ENCODE measurements at places on chromosomes 2 and 18.

GRCh38 chr2:172693037-172693436, 42.6 kb upstream of the RAPGEF4 start:
- peak; percentile 24 for DNase-seq

- DNase-seq: no peak
These were observed 188.2 kb upstream of the XIRP2 start for GRCh38 chr2:166700079-166700478.

DNA sequence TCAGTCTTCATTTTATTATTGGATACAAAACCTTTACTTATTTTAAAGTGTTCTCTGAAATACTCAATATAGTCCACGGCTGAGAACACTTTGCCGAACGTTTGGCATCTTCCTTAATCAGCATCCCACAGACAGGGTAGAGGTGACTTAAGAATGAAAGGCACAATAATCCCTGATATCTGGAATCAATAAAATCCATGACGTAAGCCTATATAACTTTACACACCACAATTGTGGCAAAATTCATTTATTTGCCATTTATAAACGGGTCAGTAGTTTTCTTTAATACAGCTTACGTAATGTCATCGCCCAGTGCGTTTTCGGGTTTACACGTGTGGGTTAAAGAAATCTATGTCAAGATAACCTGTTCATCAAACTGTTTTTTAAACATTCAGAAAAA, 1.3 kb downstream of the MGAT4A start:
- DNase-seq: no peak

DNA sequence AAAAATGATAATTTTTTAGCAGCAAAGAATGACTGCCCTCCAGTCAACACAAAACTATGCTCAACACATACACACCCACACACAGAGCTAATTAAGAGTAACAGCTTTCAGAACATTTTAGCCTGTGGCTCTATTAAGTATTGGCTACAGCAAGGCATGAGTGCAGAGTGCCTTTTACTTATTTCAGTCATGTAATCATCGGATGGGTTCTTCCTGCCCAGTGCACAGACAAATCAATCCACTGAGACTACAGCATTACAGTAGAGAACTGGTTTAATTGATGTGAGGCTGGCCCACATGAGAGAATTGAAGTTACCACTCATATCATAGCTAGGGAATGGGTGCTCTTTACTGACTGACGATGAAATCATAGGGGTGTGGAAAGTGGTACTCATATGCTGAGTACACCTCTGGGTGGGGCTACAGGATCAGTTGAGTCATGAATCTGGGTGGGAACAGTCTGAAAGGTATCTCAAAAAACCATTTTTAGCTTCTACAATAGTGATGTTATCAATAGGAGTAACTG, 241.0 kb downstream of the FSIP2 start:
- no peak for DNase-seq

GRCh38 chr2:25903216-25903776, 25.0 kb upstream of the ASXL2 start:
- DNase-seq: no peak

DNA sequence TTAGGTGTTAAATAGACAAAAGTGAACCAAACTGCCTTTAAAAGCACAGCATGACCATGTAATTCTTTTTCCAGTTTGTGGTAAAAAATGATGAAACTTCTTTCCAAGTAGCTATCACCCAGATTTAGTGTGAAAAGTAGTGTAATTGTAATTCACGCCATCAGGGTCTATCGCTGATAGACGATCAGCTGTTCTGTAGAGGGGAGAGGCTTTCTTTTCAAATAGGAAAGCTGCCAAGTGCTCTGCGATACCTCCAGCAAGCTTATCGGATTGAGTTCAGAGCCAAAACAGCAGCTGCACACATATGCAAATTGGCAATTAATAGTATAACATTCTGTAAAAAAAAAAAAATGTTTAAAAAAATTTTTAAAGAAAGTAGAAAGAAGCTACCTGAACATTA, 61.9 kb upstream of the PSMD14 start:
- DNase-seq: no peak

DNA sequence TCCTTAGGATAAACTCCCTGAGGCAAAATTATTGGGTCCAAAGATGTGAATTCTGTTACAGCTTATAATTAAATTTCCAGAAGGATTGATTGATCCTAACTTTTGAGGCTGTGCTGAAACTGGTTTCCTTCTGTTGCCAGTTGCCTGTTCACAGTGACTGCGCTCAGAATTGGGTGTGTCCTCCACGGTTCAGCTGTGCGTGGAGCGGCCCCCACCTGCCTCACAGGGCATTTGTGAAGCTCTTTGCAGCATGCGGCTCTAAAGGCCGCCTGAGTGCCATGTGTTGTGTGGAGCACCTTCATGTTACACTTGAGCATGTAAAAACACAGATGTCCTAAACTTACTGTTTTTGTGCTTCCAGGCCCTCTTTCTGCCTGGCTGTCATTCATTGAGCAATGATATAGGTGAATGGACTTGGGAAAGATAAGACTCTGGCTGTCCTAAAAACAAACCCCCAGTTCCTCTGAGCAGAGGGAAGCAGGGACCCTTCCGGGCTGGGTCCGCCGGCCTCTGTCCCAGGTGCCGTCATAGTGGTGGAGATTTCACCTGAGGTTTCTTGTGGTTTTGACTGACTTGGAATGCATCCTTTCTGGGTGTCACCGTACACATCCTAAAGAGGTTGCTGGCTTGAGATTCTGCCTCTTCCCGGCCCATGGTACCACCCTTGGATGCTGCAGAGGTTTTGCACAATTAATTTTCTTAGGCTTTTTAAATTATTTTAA, 173.6 kb downstream of the LDLRAD4 start:
- DNase-seq: no peak

DNA sequence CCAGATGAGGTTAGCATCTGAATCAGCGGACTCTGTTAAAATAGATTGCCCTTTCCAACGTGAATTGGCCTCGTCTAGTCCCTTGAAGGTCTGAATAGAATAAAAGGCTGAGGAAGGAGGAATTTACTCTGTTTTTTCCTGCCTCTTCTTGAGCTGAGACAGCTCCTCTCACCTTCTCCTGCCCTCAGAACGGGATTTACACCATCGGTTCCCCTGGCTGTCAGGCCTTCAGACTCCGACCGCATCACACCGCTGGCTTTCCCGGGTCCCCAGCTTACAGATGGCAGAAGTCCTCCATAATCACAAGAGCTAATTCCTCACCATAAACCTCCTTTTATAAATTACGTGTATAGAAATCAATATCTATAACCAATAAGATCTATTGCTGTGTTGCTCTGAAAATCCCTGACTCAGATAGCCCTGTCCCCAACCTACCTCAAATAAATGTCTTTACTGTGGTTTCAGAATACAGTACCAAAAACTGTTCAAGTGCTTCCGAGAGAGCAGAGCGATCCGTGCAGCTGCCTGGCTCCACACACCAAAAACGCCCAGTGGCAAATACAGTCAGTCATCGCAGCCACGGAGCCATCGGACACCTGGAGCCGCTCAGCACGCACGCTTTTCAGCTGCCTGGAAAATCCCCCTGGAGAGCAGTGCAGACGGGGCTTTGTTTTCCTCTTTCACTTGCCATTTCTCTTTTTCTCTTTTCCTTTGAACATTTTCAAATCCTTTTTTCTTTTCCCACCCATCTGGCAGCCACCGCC, 196.9 kb downstream of the NRP2 start:
- no peak for DNase-seq

- no peak for DNase-seq
These were observed 125.6 kb upstream of the CCDC150 start for GRCh38 chr2:196513796-196514526.

DNA sequence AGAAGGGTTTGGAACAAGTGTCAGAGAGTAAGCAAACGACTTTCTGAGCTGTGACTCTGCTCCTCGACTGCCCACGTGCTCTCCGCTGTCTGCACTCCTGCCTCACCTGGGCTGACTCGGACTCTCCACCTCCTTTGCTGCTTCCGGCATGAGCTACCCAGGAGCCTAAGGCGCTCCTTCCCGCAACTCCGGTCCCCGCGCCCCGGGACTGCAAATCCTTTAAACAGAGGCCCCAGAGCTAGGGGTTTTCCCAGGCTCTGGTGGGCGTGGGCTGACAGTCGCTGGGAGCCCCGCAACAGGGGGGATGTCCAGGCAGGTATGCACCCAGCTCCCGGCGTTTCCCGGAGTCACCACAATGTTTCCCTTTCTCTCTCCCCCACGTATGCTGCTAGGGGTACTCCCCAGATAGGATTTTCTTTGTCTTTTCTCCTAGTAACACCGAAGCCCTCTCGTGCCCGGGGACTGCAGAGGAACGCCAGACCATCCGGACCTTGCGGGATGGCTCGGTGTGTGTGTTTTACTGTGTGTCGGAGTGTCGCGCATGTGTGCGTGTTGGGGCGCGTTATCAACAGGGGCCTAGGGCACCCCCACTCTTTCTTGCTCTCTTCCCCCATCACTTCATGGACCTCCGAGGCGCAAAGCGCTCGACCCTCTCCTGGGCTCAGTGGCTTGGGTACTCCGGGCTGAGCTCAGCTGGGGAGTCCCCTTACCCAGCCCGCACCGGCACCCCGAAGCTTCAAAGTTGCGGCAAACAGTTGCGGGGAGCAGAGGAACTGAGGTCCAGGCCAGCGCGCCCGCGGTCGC, 691 bp upstream of the THSD7B start:
- no peak for DNase-seq

DNA sequence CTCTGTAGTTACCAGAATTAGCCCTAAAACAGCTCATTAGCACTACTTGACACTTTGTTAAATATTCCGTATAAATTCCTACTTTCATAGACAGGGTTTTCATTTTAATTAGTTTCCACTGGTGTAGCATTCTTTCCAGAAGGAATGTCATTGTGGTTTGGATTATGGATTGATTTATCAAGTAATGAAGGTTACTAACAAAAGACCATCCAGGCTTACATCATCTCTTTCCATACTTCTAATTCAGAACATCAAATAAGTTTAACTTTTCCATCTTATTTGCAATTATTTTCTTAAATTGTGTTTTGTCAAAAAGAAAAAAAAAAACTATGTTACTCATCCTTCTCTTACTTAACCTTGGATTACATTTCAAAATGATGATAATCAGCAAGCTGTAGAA, 231.8 kb upstream of the SPOPL start:
- DNase-seq: no peak

- no peak for DNase-seq
These were observed 267.6 kb downstream of the RND3 start for GRCh38 chr2:150219861-150220260.

DNA sequence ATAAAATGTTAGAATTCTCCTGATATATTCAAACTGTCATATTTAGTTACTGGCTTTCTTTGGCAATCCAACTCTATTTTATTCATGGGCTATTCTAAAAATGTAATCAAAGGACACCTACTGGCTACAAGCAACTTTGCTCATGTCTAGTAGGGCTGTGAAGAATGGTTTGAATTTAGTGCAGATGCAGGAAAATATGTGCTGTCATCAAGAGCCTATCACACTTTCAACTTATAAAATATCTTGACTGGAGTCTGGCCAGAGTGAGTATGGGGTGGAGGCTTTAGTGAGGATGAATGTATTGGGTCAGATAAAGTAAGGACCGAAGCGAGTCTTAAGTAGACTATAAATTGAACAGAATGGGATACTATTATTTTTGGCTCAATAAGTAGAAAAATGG, 343.4 kb upstream of the SPRED2 start:
- no peak for DNase-seq

DNA sequence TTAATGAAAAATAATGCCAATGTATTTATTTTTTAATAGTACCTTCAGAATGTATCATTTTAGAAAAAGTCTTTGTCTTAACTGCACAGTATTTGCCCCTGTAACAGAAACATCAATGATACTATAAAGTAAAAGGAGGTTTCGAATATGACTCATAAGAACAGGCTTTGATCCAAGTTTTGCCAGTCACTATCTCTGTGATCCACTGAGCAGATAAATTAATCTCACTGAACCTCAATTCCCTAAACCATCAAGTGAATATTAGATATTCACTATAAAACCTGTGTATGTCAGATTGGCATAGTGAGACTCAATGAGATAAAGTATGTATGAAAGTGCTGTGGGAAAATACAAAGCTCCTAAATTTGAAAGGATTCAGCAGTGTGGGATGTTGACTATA, 292.1 kb downstream of the EXOC6B start:
- no peak for DNase-seq

DNA sequence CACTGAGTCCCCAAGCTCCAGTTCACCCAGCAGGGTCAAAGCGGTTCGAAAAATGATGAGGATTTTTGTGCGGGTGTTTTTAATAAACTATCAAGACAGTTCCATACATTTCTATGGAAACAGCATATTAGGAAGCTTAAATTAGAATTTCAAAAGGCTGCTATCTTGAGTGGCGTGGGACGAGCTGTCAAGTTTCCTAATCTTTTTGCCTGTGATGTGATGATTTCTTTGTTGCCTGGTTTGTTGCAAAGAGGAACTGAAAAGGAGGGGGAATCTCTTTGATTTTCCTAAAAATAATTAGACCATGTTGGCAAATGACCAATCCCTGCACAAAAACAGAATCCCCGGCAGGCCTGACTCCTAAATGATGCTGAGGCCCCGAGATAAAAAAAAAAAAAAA, 66.1 kb upstream of the ATG16L1 start:
- no peak for DNase-seq

DNA sequence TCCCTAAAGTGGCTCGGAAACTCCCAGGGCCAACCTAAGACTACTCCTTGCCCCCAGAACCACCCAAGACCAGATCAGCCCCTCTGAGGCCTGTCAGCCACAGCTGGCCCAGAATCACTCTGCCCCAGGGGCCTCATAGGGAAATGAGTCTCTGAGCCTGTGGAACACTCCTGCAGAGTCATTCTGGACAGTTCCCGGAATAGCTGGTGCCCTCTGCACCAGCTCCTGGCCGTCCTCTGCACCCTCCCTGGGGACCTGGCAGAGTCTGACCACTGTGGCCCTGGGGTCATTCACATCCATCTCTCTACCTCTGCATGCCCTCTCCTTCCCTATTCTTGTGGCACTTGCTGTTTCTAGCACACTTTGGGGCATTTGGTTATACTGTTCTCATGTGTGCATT, 14.6 kb upstream of the TMEM214 start:
- no peak for DNase-seq

DNA sequence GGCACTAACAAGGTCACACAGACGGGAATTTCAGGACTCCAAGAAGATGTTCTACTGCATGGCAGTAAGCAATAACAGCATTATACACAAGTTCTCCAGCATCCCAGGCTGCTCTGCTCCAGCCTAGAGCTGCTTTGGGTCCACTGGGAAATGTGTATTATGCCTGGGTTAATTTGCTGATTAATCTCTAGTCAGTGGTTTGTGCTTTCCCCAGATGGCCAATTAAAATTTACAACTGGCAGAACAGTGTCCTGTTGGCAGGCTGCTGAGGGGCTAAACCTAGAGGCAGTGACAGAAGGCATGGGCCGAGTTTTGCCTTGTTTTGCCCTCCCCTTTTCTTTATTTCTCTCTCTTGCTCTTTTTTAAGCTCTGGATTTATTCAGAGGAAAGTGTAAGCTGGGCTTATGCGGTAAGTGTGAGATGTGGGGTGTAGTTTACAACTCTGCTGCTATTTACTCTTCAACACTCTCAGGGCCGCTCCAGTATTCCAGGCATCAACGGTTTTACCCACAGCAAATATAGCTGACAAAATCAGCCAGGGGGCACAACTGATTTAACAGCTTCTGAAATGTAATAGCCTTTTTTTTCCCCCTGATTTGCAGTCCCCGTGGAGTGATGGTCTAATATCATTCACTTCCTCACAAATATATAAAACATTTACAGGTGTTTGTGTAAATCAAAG, 348.0 kb downstream of the GPD2 start:
- no peak for DNase-seq

GRCh38 chr2:67277450-67277849, 119.7 kb upstream of the ETAA1 start:
- no peak for DNase-seq

GRCh38 chr2:19346983-19347618, 11.3 kb downstream of the OSR1 start:
- DNase-seq: no peak

- DNase-seq: no peak
These were observed 447.6 kb upstream of the POU3F3 start for GRCh38 chr2:104406261-104406726.

Measured in 8988T (cell line).